ENCODE measurements at places on chromosomes 4 and X.
A peak's percentile ranks its signal among the peaks of the same experiment; 100 is the strongest.

DNA sequence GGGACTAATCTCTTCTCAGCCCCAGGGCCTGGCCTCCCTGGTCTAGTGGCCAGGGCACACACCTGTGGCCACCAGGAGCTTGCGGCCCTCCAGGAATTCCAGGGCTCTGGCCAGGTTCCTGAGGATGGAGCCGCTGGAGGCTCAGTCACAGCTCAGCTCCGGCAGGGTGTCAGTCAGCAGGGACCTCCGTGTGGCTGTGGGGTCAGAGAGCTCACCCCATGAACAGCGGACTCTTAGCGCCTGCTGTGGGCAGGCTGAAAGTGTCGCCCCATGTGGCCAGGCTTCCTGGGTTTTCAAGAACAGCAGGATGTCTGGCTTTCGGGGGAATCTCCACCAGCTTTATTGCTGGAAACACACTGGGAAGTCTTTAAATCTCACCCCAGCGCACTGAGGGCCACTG lies 19.3 kb upstream of the SH3TC1 start:
- no peak for DNase-seq

- DNase-seq: no peak
These were observed 6.8 kb upstream of the BCOR start for GRCh38 chrX:40104630-40104984.

- no peak for DNase-seq
These were observed 10.8 kb upstream of the CITED1 start for GRCh38 chrX:72316408-72317110.

- DNase-seq: no peak
These were observed 211.6 kb upstream of the CXCL13 start for GRCh38 chr4:77393996-77394395.

DNA sequence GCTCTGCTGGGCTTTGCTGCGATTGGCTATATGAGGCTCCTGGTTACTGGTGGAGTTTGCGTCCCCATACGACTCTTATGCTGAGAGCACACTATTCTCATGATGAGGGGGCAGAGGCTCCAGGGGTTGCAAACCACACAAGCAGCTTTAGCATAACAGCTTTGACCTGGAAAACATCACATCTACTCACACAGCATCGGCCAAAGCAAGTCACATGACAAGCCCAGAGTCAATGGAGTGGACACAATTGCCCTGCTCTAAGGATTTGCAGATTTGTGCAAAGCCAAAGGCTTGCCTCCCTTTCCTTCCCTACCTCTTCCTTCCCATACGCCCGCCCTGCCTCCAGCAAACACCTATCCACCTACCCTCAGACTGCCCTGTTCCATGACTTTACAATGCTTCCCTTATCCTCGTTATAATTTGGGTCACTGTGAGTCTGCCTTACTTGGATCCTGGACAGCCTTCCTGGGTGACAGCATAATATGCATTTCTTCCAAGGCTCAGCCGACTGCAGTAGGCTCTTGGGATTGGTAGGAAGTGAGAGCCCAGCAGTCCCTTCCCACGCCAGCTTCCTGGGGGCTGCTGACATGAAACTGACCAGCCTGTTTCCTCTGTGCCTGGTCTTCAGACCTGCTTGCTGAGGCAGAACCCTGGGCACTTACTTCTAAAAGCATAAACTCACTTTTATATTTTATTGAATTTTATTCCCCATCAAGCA lies 208.2 kb upstream of the PSAPL1 start:
- no peak for DNase-seq

DNA sequence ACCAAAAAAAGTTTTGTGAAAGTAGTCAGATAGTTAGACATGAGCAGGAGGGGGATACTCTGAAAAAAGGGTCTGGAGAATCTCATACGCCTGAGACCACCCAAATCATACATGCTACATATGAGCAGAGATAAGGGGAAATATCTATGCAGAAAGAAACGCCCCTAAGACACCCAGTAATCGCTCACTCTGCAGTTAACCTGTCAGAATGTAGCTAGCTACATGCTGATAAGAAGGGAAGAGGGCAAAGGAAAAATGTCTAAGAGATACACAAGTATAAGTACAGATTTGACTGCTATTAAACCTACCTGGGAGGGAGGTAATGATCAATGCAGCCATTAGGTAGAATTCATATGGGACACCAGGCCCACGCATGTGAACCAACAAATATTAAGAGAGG lies 1159.5 kb upstream of the PCDH10 start:
- DNase-seq: no peak

GRCh38 chr4:67556436-67556835 lies 2.1 kb upstream of the STAP1 start:
- no peak for DNase-seq

GRCh38 chr4:157791236-157791635 lies 381.6 kb downstream of the GASK1B start:
- no peak for DNase-seq

- DNase-seq: no peak
These were observed 458.1 kb upstream of the INTU start for GRCh38 chr4:127174616-127175015.

- no peak for DNase-seq
These were observed 17.7 kb downstream of the OGT start for GRCh38 chrX:71550578-71550977.

- DNase-seq: no peak
These were observed 508.7 kb upstream of the HTR2C start for GRCh38 chrX:114075073-114075673.

DNA sequence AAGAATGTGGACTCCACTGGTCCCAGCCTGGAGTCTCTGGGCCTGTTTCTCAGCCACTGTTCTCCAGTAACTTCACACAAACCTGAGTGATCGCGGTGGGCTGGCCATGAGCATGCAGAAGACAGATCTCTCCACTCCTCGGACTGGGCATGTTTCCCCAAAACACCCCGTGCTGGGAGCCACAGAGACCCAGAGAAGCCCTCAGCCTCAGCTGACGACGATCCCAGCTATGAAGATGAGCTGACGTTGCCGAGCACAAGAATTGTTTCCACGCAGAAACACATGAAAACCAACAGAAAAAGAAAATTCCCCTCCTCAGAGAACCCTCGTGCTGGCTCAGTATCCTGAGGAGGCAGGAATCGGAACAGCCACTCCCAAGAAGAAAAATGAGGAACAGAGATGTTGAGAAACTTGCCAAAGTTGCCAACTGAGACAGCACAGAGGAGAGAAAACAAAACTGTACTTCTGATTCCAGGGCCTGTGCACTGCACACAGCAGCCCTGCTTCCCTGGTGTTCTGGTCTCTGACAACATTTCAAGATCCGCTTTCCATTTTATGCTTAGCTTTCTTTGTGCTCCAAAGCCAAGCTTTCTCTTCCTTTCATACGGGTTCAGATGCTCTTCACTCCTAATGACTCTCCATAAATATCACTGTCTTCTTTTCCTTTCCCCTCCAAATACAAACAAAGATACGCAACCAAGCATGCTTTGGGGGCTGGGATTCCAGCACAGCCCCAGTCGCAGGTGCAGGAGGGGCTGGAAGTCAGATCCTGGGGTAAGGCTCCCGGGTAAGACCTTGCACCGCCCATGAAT lies 81.4 kb downstream of the IRF2 start:
- no peak for DNase-seq

GRCh38 chrX:8848911-8849310 lies 47.7 kb upstream of the FAM9A start:
- DNase-seq: no peak

- DNase-seq: no peak
These were observed 102.2 kb downstream of the FRMPD4 start for GRCh38 chrX:12240491-12240890.

- no peak for DNase-seq
These were observed 113.8 kb upstream of the STIM2 start for GRCh38 chr4:26746802-26747213.

DNA sequence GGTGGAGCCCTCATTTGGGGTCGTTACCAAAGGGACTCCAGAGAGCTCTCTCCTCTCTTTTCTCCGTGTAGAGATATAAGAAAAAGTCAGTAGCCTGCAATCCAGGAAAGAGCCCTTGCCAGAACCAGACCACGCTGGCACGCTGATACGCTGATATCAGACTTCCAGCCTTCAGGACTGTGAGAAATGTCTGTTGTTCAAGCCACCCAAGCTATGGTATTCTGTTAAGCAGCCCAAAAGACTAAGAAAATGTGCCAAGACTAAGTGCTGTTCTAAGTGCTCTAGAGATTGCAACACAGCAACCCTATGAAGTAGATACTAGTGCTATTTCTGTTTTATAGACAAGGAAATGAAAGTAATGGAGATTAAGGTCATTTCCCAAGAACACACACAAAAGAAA lies 205.7 kb downstream of the CAMK2D start:
- no peak for DNase-seq

GRCh38 chr4:140884431-140885058 lies 128.4 kb upstream of the TBC1D9 start:
- DNase-seq: peak; percentile 58

DNA sequence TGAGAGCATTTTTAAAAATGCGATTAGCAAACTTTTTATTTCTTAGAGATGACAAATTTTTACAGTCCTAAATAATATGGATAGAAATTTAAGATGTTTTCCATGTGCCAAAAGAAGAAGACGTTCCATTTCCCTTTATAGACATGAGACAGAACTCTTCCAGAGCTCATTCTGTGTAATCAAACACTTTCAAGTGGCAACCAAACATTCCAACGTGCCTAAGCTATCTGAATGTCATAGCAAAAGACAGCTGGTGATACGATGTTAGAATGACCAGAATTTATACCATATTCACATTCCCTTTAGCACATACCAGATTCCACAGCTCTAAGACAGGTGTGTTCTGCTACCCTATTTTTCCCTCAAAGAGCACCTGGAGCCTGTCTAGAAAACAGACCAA lies 133.2 kb downstream of the ENOX2 start:
- DNase-seq: no peak

- DNase-seq: no peak
These were observed 95.8 kb upstream of the GEMIN8 start for GRCh38 chrX:14125462-14125861.

DNA sequence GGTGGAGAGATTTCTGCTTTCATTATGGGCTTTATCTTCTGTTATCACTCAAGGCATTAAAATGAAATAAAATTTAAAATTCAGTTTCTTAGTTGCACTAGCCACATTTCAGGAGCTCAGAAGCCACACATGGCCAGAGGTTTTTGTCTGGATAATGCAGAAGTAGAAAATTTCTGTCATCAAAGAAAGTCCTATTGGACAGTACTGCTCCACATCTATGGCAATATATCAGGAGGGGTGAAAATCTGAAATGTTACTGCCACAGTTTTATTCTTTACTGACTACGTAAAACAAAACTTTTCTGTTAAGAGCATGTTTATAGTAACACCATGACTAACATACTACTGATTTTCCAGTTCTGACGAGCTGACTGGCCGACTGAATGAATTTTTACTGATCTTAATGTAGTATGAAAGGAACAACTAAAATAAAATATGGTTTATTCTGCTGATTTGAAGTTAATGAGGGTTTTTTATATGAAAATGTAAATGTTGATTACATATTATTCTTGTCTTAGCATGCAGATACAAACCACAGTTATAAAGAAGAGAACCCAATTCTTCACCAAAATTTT lies 264.0 kb upstream of the HAND2 start:
- no peak for DNase-seq

DNA sequence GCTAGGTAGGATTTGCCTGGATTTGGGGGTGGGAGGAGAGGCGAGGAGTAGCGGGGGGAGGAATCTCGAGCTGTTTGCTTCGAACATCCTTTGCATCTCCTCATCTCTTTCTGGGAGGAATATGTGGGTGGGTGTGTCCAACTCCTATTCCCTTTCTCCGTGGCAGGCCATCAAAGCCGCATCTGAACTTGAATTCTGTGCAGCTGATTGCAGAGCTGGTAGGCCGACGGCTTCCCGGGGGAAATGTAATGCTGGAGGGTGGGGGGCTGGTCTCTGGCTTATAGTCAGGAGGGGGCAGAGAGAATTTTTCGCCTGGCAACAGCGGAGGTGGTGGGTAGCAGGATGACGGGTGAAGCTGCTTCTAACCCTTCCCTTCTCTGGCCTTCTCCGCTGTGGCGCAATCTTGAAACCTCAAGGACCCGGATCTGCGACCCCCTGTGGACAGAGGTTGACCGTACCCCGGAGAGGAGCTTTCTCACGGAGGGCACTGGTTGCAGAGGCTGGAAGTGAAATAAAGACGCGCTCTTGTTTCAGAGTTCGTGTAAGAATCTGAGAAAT lies 628 bp downstream of the ZCCHC12 start:
- peak; percentile 22 for DNase-seq

- no peak for DNase-seq
These were observed 105.2 kb upstream of the NOCT start for GRCh38 chr4:138910195-138910913.

DNA sequence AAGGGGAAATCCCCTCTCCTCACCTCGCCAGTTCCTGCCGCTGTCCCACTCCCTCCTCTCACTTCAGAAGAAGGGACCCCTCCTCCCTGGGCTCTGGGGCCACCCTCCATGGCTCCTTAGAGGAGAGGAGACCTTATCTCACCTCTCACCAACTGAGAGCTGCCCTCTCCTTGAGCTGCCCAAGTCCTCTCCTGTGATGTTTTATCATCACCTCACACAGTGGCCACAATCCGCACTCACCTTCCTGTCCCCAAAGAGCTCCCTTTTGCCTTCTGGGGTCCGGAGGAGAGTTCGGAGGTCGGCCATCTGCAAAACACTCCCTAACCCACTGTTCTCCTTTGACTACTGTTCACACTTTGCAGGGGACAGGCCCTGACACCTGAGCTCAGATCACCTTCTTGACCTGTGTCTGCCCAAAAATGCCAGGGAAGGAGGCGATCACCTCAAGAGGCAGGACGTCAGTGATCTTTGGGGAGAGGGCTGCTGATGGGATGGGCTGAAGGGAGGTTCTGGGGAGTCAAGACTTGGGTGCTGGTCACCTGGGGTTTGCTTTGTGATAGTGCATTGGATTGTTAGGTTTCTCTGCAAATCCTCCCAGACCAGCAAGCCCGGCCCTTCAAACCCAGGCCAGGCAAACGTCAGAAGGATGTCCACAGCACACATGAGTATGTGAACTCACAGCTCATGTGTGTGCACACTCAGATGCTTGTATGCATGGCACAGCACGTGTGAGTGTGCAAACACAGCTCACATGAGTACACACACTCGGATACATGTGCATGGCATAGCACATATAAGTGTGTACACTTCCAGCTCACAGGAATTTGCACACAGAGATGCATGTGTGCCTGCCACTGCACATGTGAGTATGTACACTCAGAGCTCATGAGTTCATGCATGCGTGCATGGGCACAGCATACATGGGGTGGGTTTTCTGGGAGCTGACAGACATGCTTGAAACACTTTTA lies 41.8 kb downstream of the HTRA3 start:
- no peak for DNase-seq

GRCh38 chrX:42085836-42086235 lies 162.5 kb upstream of the CASK start:
- no peak for DNase-seq

- no peak for DNase-seq
These were observed 61.4 kb downstream of the SMARCA1 start for GRCh38 chrX:129461801-129462456.

GRCh38 chr4:71338846-71339593 lies at the start of gene SLC4A4:
SLC4A4 (plus strand) TSS chr4:71339020.
- no peak for DNase-seq

DNA sequence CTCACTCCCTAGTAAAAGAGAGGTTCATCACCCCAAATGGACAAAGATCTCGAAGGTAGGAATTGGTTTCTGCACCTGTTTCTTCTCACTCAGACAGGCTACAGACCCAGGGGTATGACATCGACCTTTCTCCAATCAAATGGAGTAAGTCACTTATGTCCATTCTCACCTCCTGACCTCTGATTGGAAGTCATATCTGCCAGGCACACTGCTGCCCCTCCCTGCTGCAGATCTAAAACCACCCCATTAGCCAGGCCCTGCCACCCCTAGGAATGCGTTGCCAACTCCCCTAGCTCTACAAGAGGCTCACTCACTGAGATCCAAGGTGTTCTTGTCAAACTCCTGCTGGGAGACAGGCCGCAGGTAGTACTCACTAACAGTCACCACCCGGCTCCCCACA lies 6.8 kb downstream of the GPKOW start:
- no peak for DNase-seq

Data from endothelial cell (in vitro differentiated cells).